SW 1271 (cell line): ENCODE measurements at places on chromosomes 5 and 9.

DNA sequence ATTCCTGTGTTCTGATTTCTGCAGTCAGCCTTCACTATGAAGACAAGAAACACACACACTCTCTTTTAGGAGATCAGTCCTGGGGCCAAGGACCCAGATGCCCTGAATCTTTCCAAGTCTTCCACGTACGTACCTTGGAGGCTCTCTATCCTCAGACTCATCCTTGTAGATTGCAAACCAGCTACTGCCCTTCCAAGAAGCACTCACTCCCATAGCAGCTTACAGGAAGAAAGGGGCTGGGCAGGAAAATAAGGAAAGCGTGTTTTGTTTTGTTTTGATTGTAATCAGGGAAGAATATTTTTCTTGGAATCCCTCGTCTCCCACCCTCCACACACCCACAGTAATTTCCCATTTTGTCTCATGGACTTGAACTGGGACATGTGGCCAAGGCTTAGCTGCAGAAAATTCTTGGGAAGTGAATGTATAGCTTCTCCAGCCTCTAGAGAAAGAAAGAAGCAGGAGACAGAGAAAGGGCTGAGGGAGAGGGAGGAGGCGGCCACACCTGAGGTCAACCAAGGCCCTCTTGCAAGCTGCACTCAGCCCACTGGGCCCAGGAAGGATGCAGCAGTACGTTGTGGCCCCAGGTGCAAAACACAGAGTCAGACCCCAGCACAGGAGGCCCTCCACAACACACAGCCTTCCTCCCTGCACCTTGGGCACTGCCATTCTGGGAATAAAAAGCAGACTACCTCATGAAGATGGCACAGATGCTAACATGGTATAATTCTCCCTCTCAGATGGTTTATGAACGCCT is 29.9 kb downstream of the IRX2 start:
- DNase-seq, result no peak

DNA sequence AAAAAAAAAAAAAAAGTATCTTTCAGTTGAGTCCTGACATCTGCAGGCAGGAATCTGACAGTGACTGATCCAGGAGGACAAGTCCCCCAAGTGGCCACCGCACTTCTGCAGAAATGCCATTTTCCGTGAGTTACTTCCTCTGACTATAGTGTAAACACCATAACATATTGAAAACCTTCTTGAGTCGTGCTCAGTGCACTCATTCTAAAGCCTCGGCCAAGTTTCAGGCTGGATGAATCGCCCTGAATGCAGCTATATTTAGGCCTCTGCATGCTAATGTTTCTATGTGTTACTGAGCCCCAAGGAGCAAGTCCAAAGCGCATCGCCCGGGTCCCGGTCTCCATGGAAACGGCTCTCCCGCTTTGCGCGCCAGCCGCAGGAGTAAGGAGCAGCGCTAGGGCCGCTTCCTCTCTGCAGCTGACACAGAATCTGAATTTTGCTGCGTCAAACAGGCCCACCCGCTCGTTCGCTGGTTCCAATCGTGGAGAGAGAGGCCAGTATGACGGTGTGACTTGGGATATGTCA is 335.4 kb downstream of the MSX2 start:
- peak; percentile 25 for DNase-seq

GRCh38 chr5:147831465-147831864 is at the start of gene SPINK1:
Gene SPINK1, minus strand, starts transcription at chr5:147831671. Its CDS starts 94 bp downstream, at chr5:147831577.
- DNase-seq, result no peak

DNA sequence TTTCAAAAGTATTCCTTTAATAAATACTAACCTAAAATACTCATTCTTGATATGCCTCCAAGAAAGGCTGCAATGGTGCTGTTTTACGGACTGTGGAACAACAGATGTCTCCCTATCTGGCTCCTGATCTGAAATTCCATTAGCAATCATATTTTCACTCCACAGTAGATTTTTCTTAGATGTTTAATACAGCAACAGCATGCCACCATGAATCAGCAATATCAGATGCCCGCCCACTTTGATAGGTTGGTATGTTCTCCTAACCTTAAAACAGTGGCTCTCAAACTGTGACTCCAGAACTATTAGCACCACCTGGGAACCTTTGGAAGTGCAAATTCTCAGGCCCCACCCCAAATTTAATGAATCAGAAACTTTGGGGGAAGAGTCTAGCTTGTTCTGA is 110.2 kb downstream of the MLLT3 start:
- DNase-seq, result no peak

DNA sequence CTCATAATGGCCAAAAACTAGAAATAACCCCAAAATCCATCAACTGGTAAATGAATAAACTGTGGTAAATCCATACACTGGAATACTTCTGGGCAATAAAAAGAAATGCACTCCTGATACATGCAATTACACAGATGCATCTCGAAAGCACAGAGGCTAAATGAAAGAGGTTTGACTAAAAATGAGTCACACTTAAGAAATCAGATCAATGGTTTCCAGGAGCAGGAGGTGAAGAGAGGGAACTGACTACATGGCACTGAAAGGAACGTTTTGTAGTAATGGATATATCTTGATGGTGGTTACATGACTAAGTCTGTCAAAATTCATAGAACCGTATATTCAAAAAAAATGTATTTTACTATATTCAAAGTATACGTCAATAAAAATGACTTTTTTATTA is 42.4 kb downstream of the STRBP start:
- DNase-seq, result no peak

- no peak for DNase-seq
Measured at GRCh38 chr9:84258371-84258770, 82.2 kb downstream of the SLC28A3 start.

- DNase-seq, result no peak
Measured at GRCh38 chr5:1883120-1883924, 597 bp upstream of the IRX4 start.

- DNase-seq, result no peak
Measured at GRCh38 chr9:132117694-132118093, 38.0 kb upstream of the MED27 start.

DNA sequence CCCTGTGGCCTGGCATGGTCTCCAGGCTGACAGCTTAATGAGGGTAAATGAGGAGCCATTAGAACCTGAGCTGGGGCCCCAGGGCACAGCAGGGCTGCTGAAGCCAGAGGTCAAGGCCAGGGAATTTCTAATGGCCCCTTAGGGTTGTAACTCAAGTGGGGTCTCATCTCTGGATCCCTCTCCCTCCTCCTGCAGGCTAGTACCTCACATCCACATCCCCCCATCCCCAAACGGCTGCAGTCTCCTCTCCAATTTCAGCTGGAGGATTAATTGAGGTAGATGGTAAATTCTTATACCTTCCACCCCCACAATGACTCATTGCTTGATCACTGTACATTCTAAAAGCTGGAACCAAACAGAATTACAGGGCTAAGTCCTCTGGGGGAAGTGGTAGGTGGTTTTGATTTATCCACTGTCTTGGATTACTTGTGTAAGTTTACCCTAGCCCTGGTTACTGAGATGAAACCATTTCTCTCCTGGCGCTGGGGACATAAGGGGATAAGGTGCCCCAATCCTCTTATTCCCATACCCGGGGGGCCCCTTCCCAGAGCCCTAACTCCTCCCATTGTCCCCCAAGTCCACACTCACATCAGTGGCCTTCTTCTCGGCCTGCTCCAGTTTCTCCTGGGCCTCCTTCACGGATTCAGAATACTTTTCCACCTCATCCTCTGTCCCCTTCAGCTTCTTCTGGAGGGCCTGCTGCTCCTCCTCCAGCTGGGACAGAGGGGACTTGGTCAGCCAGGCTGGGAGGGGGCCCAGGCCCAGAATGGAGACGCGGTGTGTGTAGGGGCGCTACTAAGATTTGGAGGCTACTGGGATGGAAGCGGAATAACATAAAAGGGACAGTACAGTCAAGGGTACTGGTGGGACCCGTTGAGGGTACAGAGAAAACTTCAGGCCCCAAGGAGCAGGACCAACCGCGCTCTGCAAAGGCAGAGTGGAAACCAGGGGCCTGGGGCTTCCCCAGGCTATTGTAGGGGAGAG is 875 bp downstream of the TPM2 start:
- DNase-seq, result no peak

DNA sequence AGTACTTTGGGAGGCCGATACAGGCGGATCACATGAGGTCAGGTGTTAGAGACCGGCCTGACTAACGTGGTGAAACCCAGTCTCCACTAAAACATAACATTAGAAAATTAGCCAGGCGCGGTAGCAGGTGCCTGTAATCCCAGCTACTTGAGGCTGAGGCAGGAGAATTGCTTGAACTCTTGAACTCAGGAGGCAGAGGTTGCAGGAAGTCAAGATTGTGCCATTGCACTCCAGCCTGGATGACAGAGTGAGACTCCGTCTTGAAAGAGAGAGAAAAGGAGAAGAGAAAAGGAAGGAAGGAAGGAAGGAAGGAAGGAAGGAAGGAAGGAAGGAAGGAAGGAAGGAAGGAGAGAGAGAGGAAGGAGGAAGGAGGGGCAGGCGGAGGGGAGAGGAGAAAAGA is 45.1 kb downstream of the MYO10 start:
- no peak for DNase-seq

GRCh38 chr5:107496466-107496865 is 174.3 kb downstream of the EFNA5 start:
- DNase-seq, result no peak

DNA sequence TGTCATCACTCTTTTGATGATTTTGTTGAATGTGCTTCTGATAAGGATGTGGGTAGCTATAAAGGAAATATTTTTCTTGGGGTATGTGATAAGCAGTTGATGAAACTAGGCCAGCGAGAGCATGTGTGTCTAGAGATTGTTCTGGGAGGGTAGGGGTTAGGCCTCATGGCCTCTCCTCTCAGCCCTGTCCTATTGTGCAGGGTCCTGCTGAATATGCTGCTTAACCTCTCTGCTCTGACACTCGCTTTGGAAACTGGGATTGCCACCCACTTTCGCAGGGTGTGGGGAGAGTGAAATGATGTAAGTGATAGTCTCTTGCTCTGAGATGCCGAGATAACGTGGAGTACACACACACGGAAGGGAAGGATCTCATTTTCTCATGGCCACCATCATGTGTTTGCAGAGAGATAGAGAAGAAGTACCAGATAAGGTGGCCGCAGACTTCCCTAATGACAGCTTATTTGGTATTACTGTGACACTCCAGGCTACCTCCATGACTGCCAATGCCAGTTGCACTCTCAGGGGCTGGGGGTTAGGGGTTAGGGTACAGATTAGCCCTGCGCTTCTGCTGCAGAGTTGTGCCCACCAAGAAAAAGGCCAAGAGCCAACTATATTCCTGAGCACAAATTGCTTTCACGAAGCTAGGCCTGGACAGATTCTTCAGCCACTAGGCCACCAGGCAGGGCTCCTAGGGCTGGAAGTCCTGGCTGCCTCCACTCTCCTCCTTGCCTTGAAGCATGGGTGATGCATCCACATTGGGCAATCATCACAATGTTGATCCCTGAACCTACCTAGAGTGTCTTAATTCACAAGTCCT is 25.2 kb upstream of the TNFAIP8 start:
- no peak for DNase-seq

- no peak for DNase-seq
Measured at GRCh38 chr5:15440434-15440833, 59.5 kb upstream of the FBXL7 start.

GRCh38 chr9:120436983-120437475 is 142.9 kb downstream of the CDK5RAP2 start:
- DNase-seq, result no peak

DNA sequence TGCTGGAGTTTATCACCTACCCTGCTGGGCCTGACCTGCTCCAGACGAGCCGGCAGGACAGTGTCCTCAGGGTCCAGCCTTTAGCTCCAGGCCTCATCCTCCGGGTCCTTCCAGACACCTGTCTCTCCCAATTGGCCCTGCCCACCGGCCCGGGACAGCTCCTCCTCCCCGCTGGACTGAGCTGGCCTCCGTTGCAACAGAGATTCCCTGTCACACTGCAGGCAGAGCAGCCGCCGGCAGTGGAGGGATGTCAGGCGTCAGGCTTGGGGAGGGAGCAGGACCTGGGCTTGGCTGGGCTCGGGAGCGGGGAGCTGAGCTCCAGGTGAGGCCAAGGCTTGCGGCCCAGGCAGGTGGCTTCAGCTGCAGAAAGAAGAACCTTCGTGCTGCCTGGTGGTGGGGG is 1.7 kb downstream of the KCNT1 start:
- DNase-seq, result no peak

- no peak for DNase-seq
Measured at GRCh38 chr9:126488310-126488709, 125.4 kb upstream of the LMX1B start.

DNA sequence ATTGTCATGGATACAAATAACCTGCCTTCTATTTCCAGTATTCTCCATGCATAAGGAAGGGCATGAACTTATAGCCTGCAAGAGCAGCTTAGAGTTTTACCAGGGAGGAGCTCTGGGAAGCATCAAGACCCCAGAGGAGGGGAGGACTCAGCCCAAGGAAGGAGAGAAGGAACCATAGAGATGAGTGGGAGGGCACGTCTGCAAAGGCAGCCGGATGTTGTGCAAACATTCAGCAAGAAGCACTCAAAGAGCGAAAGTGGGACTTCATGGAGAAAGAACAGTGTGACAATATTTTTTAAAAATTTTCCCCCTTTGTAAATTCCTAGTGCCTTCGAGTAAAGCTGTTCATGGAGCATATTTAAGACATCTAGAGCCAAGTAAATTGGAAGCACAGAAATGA is 270.1 kb upstream of the PTGER4 start:
- DNase-seq, result no peak

- DNase-seq, result no peak
Measured at GRCh38 chr5:107257885-107258520, 412.7 kb downstream of the EFNA5 start.

DNA sequence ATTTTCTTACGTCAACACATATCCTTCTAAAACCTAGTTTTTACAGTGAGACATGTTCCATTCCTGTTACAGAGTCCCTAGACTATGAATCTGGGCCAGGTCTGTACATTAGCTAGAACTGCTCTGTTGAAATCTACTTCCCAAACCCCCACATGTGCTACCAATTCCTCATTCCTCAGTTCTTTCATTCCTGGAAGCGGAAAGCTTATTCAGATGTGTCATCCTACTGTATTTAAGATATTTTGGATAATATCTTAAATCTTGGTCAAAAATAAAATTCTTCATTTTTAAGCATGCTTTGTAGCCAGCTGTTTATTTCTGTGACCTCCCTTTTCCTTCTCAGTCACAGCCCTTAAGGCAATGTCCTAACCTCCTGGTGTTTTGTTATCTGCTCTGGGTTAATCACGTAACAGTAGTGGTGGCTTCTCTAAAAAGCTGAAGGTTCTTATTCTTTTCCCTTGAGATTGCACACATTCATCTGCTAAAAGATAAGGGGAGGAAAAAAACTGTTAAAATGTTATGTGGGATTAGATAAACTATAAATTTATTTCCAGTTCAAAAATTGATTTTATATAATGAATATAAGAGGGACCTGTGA is 35.6 kb downstream of the GLRX start:
- no peak for DNase-seq

- no peak for DNase-seq
Measured at GRCh38 chr9:19201899-19202891, 28.3 kb upstream of the DENND4C start.

DNA sequence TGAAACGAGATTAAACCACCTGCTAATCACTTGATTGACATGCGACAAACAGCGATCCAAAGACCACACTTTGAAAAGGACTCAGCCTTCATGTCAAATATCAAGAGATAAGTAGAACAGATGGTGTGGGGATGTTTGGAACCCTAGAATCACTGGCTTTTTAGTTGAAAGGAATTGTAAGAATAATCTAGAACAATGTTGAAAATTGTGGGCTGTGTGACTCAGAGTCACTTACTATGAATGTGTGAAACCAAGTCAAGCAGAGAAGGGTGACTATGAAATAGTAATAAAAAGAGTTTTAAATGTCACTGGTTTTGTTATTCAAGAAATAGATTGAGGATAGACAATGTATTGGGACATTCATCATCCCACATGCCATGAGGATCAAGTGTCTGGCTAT is 14.1 kb upstream of the C1QTNF3 start:
- DNase-seq, result no peak

- DNase-seq, result no peak
Measured at GRCh38 chr9:69342769-69343168, 17.8 kb downstream of the ENTREP1 start.
